Hepatocyte (in vitro differentiated cells): ENCODE measurements at places on chromosomes 4 and X. TPM values are rescaled to one million over a fixed set of nuclear protein-coding genes. Genes with fewer than 3 reads are reported as not detected.

- no peak for DNase-seq
Measured at GRCh38 chrX:45592101-45592500, 391.4 kb upstream of the DIPK2B start.

- DNase-seq: no peak
Measured at GRCh38 chrX:16920075-16920474, 26.4 kb upstream of the REPS2 start.

- no peak for DNase-seq
Measured at GRCh38 chr4:141890279-141890678, 253.9 kb downstream of the IL15 start.

DNA sequence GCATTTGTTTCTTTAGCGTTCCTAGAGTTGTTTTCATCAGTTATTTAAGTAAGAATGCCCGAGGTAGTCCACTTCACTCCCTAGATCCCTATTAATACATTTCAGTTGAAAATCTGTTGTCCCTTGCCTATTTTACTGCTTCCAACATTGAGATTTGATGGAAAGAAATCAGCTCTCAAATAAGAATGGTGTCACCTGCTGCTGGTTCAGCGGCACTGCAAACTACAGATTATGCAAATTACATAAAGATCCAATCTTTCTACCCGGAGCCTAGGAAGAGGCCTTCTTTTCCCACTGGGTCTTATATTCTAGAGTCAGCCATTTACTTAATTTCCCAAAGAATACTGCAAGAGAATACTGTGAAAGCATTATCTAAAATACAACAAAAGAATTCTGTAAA lies 597.6 kb upstream of the MAGEB2 start:
- DNase-seq: no peak

DNA sequence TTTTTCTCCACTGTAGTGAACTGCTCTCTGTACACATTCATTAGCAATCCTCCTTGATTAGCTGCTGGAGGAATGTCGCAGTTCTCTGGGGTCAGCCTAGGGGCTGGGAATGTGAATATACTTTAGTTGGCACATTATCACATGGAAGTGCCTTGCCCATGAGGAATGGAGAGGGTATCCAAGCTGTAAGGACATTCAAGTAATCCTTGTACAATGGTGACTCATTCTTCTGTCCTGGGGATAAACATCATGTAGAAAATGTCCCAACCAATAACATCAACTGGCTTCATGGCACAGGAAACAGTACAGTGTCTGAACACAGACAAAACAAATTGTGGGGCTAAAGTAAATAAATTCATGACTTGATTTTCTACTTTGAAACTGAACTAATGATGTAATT lies 147.1 kb downstream of the GLRA2 start:
- no peak for DNase-seq

DNA sequence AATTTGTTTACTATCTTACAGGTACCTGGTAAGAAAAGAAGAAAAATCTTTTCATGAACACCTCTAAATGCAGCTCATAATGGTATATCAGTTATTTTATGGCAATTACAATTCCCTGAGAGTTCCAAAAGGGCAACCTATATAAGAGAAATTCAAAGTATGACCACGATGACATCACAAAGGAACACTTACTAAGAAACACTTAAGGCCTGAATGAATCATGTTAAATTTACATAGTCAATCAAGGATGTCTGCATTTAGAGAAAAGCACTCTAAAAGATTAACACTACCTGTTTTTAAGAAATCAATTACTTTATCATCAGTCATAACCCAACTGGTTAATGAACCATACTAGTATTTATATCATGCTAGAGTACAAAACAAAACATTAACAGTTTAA lies 63.9 kb downstream of the LCORL start:
- no peak for DNase-seq

- peak; percentile 93 for DNase-seq
Measured at GRCh38 chr4:40309250-40309774, 25.8 kb upstream of the CHRNA9 start.

DNA sequence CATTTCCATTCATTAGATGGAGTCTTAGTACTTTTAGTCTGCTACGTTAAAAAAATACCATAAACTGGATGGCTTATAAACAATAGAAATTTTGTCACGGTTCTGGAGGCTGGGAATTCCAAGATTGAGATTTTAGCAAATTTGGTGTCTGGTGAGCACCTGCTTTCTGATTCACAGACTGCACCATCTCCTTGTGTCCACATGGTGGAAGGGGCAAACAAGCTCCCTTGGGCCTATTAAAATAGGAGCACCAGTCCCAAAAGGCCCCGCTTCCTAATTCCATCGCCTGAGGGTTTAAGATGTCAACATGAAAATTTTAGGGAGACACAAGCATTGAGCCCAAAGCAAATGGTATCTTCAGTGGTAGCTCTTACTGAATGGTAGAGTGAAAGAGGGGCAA lies 120.5 kb upstream of the MAP9 start:
- DNase-seq: no peak

DNA sequence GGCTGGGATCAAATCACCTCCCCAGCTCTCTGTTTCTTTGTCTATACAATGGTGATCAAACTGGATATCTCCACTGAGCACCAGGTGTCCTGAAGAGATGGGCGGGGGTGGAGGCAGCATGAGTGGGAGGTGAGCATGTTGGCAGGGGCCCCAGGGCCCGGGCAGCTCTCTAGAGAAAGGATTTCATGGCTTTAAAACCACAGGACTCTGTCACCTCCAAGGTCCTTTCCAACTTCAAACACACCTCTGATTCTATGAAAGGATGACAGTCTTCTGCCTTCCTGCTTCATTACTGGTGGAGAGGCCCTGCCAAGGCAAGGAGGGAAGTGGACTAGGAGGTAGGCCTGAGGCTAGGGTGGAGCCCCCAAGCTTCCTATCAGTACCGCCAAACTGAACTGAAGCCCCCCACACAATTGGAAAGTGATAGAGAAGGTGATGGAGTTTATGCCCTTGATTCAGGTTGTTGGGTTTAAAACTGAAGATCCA lies 38.6 kb downstream of the TRIM2 start:
- no peak for DNase-seq

DNA sequence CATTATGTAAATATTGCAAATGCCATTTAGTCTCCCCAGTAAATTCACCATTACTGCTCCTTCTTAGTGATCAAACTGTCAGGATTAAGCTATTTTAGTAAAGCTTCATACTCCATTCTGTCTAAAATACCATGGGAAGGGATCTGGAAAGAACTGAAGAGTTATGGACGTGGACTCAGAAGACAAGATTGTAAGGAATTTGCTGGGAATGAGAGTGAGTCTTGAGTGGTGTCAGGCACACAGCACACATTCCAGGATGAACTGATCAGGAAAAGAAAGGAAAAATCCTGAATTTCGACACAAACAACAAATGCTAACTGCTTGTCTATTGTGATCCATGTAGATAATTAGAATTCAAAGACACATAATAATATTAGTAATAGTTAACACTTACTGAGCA lies 311.0 kb downstream of the CENPC start:
- DNase-seq: peak; percentile 3

GRCh38 chr4:164169591-164169990 lies 584.3 kb upstream of the SMIM31 start:
- no peak for DNase-seq

DNA sequence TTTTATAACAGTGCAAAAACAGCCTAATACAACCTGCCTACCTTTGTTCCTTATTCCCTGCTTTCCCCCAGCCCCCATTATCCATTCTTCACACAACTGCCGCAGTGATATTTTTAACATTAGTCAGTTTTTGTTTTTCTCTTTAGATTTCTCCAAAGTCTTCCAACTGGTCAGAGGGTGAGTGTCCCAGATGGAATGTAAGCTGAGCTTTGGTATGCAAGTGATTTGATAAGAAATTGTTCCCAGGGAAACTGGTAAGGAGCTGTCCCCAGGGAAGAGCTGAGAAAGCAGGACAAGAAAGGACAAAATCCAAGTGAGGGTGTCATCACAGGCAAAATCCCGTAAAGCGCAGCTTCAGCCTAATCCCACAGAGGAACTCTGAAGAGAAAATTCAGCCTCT lies 475.5 kb upstream of the ADGRL3 start:
- peak; percentile 38 for DNase-seq

DNA sequence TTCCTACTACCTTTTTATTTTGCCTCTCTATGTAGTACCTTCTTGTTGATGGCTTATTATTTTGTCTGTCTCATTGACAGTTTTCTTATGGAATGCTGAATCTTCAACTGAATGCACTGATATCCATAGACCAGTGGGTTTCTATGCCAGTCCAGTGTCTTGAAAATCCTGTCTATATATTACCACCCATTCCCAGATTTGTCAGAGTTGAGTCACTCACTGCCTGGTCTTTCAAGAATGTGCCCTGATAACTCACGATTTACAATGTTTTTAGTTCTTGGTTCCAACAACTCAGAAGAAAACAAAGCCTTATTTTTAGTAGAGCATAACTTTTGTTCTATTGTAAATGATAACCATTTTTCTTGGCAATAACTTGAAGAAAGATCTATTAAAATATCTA lies 606.0 kb upstream of the PITX2 start:
- DNase-seq: no peak

- DNase-seq: no peak
Measured at GRCh38 chrX:150161193-150161592, 201.9 kb upstream of the MAMLD1 start.

DNA sequence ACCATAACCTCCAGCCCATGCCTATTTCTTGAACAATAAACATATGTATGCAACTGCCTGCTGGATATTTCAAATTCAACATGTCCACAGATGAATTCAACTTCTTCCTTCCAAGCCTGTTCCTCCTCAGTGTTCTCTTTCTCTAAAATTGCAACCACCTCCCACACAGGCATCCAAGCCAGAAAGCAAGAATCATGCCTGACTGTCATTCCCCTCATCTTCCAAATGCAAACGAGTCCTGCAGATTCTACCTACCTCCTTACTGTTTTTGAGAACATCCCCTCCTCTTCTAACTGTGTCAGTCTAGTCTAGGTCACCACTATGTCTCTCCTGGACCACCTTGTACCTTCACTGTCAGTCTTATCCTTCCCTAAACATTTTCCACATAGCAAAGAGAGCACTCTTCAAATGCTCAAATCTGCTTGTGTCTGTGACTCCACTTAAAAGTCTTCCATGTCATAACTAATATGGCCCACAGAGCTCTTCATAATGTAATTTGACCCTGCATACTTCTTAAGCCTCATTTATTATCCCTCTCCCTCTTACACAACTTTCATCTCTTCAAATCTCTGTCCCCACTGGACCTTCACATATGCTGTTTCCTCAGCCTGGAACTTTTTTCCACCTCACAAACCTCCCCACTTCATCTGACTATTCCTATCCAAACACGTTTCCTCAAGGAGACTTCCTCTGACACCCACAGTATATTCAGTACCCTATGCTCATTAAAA lies 25.7 kb downstream of the MAPK10 start:
- no peak for DNase-seq

DNA sequence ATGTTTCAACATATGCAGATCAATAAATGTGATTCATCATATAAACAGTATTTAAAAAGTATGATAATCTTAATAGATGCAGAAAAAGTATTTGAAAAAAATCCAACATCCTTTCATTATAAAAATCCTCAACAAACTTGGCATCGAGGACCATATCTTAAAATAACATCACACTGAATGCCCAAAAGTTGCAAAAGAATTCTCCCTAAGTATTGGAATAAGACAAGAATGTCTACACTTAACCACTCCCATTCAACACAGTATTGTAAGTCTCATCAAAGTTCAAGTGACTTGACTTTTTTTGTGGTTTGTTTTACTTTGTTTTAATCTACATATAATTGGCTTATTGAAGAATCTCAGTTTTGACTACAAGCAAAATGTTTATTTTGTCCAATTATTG lies 779.0 kb upstream of the SLIT2 start:
- no peak for DNase-seq

DNA sequence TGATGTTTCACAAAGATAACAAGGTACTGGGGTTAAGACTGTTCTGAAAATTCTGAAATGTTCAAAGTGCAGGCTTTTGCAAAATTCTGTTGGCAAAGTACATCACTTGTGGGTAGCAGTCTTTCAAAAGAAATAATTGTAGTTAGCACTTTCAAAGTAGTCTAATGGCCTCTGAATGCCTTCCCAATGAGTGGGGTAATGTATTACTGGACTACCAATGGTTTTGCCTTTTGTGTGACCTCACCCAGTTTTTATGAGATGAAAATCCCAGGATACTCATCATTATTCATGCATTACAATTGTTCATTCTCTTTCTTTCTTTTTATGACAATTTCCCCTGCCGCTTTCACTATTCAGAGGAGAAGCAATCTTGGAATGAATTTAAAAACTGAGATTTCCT lies 686.1 kb downstream of the GLUD2 start:
- no peak for DNase-seq

GRCh38 chr4:140790765-140791164 lies 34.6 kb upstream of the TBC1D9 start:
- no peak for DNase-seq

GRCh38 chr4:120858776-120859175 lies 63.8 kb downstream of the PRDM5 start:
- no peak for DNase-seq

DNA sequence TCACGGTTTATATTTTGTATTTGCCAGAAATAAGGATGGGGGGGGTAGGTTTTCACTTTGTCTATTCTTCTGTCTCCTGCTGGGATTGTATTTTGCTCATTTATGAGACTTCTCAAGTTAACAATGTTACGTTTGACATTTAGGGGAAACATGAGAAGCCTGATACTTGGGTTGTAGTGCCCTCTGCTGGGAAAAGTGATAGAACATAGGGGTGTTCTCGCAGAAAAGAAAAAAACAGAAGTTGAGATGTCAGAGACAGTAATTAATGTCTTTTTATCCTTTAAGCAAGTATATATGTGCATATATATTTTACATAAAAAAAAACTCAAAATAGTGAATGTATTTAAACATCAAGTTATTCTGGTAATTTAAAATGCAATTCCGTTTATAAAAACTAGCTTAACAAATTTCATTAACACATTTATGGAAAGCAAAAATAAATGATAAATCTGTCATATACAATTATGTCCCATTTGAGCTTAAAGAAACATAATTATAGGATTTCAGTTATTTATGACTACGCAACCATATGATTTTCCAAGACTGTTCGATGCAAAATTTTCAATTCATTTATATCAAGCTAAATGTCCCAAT lies 46.0 kb upstream of the TMPRSS11F start:
- peak; percentile 82 for DNase-seq

Gene NPY1R
- 5.7 and 9.0 TPM in 2 replicates for total RNA-seq

Gene UNC5C
- total RNA-seq: 15.9 and 16.0 TPM in 2 replicates

Gene LEF1
- 7.5 and 8.6 TPM in 2 replicates for total RNA-seq

Gene FAM184B
- not detected in 2 replicates for total RNA-seq

Gene HSFX4
- not detected in 2 replicates for total RNA-seq

Gene GPC4
- total RNA-seq: 9.2 and 11.8 TPM in 2 replicates

Gene FAT1
- total RNA-seq: 156 and 168 TPM in 2 replicates

Gene GLRB
- total RNA-seq: 4.8 and 7.2 TPM in 2 replicates

Gene GSPT2
- 14.3 and 16.1 TPM in 2 replicates for total RNA-seq

Gene FHIP1A
- total RNA-seq: 7.1 and 21.7 TPM in 2 replicates

Gene GUCY1B1
- 15.0 and 16.7 TPM in 2 replicates for total RNA-seq

Gene F9
- 8.0 and 13.0 TPM in 2 replicates for total RNA-seq

Gene AKAP14
- total RNA-seq: not detected in 2 replicates

Gene LRIT3
- total RNA-seq: 0.13 and 0.24 TPM in 2 replicates

Gene GDPD2
- total RNA-seq: 1.6 TPM in 2 replicates

Gene CXCL3
- 12.9 and 16.1 TPM in 2 replicates for total RNA-seq

Gene MUC7
- total RNA-seq: not detected in 2 replicates
